Nucleus accumbens (tissue), 56 donors: ENCODE measurements at places on chromosomes 1 and 21.

DNA sequence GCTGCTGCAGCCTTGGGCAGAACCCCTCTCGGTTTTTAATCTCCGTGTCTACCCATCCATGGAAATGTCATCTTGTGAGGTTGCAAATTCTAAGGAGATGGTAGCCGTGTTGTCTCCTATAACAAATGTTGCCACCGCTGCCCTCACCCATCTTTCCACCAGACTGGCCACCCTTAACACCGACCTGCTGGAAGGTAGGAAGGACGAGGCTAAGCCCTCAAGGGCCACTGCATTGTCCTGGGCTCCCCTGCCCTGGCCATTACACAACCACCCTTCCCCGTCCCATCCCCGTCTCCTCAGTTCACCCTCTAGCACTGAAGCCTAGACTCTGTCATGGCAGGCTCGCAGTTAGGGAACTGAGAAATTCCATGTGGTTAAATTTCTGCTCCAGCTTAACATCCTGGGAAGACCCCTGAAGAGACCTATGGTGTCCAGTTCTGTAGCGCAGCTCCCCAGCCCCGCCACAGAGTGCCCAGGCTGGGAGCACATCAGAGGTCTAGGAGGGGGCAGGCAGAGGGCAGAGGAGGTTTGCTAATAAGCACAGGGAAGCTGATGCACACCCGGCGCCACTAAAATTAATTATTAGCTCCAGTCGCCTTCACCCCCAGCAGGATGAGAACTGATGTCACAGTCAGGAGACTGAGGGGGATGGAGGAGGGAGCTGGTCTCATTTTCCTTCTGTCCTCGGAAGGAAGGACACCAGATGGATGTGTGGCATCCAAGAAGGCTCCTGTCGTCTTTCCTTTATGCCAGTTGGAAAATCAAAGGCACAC lies 38.3 kb downstream of the STUM start:
- no peak for DNase-seq

- DNase-seq: peak; percentile 66
Measured at GRCh38 chr1:1891349-1892078, 627 bp upstream of the GNB1 start.

DNA sequence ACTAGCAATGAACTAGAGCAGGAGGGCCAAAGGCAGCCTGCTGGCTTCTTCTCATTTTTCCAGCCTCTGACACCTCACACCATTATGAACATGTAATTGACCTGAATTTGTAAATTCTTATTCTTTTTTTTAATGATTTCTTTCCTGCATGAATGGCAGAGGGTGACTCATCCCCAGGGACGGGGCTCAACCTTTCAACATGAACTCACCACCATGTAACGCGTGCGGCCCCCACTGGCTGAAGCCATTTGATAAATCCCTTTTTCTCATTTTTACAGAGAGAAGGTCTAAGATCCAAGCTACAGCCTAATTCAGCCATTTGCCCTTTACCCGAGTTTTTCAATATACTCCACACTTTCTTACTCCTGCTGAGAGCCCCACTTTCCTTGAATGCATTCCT lies 9.3 kb upstream of the ETS2 start:
- DNase-seq: no peak

- no peak for DNase-seq
Measured at GRCh38 chr1:46927249-46927835, 13.9 kb downstream of the CYP4A11 start.

- DNase-seq: no peak
Measured at GRCh38 chr1:58789996-58790660, 6.3 kb upstream of the JUN start.

GRCh38 chr1:59089036-59089798 lies 207.7 kb upstream of the FGGY start:
- no peak for DNase-seq

GRCh38 chr21:33355996-33356395 lies 31.2 kb downstream of the IFNAR1 start:
- no peak for DNase-seq

- no peak for DNase-seq
Measured at GRCh38 chr1:247385283-247385682, 30.7 kb upstream of the NLRP3 start.

DNA sequence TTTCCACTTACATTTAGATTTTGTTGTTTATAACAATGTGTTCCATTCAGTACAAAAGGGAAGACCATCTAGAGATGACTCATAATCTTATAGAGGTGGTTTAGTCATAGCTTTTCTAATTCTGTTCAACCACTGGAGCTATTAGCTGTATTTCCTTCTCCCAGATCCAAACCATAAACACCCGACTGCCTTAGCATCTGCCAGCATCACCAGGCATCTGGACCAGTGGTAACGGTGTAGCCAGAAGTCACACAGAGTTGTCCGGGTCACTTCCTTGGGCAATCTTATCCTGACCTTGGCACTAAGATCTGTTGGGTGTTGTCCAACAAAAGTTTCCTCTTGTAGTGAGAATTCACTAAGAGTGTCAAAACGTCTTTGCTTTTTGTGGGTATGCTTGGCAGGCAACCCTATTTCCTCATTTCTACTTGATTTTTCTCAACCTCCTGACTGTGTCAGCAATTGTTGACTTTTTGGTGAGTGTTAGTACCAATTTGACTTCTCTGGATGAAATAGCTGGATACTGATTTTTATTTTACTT lies 372.1 kb upstream of the B3GALT2 start:
- DNase-seq: no peak

DNA sequence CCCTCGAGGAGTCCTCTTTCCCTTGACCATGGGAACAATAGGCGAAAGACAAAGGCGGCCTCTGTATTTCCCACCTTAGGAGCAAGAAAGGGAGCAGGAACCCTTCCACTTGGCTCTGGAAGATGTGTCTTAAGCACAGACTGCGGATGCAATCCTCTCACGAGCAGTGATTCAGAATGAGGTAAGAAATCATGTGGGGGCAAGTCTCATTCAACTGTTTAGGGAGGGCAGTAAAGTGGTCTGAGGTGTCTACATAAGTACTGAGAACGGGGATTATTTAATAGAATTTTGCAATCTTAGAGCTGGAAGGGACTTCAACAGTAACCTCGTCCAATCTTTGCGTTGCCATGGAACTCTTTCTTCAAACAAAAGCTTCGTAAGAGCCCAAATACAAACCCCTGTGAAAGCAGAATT lies 1.6 kb upstream of the DYRK3 start:
- no peak for DNase-seq

DNA sequence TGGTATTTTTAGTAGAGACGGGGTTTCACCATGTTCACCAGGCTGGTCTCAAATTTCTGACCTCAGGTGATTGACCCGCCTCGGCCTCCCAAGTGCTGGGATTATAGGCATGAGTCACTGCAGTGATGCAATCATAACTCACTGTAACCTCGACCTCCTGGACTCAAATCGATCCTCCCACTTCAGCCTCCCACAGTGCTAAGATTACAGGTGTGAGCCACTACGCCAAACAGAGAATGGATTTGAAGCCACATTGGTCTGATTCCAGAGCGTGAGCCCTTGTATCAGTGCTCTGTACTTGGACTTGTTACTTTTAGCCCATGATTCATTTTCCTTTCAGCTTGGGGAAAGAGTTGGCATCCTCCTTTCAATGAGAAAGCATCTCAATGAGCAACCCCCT lies 14.9 kb upstream of the ZNF683 start:
- no peak for DNase-seq

DNA sequence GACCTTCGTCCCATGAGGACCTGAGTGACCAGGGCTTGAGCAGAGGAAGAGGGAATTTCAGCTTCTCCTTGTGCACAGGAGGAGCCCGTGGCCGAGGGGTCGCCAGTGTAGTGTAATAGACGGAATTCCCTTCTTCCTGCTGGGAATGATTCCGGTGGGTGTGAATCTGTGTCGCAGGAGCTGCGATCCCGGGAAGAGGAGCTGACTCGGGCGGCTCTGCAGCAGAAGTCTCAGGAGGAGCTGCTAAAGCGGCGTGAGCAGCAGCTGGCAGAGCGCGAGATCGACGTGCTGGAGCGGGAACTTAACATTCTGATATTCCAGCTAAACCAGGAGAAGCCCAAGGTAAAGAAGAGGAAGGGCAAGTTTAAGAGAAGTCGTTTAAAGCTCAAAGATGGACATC lies 34.4 kb downstream of the MAP3K21 start:
- DNase-seq: no peak

- no peak for DNase-seq
Measured at GRCh38 chr1:66521721-66522365, 12.1 kb upstream of the SGIP1 start.

GRCh38 chr1:66175581-66175980 lies 358.4 kb upstream of the SGIP1 start:
- no peak for DNase-seq

DNA sequence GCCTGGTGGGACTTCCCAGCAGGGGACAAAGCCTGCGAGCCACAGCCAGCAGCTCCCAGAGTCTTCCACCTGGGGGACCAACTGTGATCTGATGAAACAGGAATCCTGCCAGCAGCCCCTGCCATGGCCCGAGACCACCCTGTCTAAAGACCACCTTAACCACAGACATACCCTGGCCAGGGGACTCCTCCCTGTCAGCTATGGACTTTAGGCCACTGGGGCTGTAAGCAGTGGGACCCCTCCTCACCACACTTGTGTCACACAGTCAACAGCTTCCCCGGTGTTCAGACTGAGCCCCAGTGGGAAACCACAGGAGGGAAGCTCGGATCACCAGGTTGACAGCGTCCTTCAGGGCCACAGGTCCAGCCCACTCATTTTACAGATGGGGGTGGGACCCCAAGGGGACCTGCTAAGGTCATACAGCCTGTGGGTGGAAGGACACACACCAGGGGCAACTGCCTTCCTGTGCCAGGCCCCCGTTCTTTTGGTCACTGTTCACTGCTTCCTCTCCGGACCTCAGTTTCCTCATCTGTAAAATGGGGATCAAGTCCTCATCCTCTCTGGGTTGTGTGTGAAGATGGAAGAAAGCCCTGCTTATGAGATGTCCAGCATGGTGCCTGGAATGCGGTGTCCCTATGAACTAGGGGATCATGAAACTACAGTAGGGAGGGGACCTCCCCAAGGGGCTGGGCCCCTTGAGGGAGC lies 11.4 kb downstream of the EPHA2 start:
- no peak for DNase-seq

GRCh38 chr1:1004420-1004779 lies 4.5 kb upstream of the HES4 start:
- DNase-seq: no peak

DNA sequence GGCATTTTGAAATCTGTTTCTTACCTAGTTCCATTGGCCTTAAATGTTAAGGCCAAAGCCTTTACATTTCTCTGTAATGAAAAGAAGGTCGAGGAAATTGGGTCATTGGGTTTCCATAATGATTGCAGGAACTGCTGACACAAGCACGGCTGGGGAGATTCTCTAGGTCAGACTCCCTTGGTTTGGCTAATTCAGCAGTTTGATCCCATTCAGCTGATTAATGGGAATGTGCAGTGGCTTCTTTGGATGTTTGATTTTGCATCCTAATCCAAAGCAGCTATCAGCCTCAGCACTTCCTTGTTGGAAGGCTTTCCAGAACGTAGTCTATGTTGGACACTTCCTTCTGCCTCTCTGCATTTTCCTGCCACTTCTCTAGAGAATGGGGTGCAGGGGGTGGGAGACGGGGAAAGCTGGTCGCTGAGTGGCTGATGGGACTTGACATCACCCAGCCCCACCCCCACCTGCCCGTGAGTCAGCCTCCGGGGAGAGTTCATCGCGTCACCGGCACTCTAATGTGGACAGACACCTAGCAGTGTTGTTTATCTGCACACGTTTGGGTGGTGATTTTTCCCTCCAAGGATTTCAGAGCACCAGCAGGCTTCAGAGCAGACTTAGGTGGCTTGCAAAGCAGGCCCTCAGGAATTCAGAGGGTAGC lies 5.4 kb downstream of the PSEN2 start:
- DNase-seq: no peak

DNA sequence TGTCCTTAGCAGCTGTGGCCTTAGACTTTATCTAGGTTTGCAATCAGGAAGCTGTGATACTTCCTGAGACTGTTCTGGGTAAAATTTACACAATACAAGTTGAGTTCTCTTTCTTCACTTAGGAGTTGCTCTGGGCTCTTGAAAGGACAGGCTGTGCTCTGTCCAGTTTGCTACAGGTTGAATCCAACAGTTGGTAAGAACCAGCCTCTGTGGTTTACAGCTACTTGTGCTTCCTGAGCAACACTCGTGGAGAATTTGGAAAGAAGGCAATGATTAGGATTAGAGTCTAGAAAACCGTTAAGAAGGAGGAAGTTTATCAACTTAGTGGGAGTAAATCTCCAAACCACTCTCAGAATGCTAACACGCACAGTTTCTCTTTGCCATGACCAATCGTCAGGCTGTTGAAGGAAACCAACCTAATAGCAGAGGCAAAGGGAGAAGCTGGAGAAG lies 26.8 kb downstream of the GFI1 start:
- DNase-seq: no peak

- no peak for DNase-seq
Measured at GRCh38 chr1:67614511-67614934, 70.5 kb upstream of the GADD45A start.

GRCh38 chr1:155884031-155884960 lies 24.9 kb downstream of the SYT11 start:
- no peak for DNase-seq

DNA sequence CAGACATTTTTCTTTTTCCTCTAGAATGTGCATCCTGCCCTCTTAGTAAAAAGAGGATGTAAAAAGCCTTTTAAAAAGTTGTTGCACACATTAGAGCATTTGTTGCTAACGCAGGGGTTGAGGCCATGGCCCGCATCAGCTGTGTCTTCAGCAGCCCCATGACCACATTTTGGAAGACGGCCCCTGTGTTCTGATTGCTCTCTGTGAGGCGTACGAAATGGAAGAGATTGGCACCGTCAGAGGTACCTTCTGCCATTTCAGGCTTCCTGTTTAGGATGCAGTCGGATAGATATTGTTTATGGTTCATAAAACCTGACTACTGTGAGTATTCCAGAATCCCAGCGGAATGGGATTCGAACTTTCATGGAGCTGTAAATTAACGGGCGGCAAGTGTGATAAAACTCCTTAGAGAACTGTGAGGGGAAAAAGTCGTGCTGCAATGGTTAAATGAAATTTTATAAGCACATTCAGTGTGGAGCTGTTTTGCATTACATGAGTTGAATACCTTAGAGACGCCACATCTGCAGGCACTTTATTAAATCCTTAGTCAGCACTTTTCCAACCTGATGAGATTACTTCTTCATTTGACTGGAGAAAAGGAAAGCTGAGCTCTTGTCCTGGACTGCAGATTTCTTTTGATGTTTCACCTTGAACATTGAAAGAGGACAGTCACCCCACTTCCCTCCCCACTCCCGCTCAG lies 273.9 kb downstream of the TM2D1 start:
- no peak for DNase-seq

DNA sequence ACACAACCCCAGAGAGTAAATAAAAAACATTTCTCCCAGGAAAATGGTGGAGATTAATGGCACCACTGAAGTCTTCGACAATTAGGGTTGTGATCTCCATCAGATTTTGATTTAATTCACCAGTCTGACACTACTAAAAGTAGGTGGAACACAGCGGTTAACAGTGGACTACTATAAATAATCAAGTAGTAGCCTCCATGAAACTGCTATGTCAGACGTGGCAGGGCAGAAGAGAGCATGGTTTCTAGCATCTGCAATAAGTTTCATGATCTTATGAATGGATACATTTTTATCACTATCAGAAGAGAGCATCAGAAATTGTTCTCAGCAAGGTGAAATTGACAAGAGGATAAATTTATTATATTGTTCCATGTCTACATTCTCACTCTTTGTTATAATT lies 1706.6 kb downstream of the MRPL39 start:
- DNase-seq: no peak
